Memory B cell (primary cell): ENCODE measurements at places on chromosomes 2 and 18.

DNA sequence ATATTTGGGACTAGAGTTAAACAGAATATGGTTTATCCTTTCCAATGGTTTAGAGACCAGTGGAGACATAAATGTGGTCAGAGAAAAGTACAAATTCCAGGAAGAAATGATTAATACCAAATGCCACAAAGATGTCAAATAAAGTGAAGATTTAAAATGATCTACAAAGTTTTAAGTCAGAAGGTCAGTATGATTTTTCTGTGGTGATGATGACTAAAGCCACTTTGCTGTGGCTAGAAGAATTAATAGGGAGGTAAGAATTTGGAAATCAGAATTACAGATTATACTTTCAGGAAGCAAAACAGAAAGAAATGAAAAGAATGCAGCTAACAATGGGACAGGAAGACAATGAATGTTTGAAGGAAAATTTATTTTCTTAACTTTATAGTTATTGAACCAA, 91.5 kb upstream of the CDH7 start:
- DNase-seq, result no peak

- DNase-seq, result no peak
Measured at GRCh38 chr2:182763311-182763912, 47.4 kb downstream of the DNAJC10 start.

- no peak for DNase-seq
Measured at GRCh38 chr2:111148925-111149324, 28.2 kb downstream of the BCL2L11 start.

GRCh38 chr18:30763902-30764350, 278.6 kb downstream of the DSC3 start:
- no peak for DNase-seq

DNA sequence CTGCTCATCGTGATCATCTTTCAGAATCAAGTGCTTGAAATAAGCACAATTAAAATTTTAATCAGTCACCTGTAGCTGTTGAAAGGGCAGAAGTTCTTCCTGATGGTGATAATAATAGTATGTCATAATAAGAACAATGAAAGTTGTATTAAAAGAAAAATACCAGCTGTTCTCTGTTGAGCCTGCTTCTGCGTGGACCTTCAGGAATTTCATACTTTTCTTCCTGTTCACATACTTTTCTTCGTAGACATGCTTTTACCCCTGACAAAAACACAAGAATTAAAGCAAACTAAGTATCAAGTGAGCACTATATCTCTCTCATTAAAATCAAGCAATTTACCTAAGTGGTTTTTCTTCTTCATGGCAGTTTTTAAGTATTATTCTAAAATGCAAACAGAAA, 79.2 kb downstream of the BARD1 start:
- no peak for DNase-seq

GRCh38 chr2:74286725-74287124, 56.5 kb downstream of the SLC4A5 start:
- no peak for DNase-seq

DNA sequence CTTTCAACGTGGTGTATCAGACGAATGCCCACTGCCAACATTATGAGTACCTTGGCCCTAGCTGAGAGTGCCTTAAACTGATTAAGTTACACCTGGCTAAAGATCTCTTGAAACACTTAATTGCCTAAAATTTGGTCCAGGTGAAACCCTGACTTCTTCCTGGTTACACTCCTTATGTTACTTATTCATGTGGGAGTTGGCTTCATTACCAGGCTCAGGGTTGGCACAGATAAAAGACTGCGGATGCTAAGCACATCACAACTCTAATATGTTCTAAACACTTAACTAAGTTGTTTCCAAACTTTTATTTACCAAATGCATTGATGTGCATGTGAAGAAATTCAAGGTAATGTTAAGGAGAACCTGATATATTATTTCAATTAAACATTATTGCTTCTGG, 298.9 kb downstream of the TCF4 start:
- no peak for DNase-seq
